Pericardium fibroblast (primary cell): ENCODE measurements at places on chromosomes 12 and 14. TPM values are rescaled to one million over a fixed set of nuclear protein-coding genes. Genes with fewer than 3 reads are reported as not detected.

Gene PTPRB
- 0.60 and 0.70 TPM in 2 replicates for total RNA-seq

Gene DEGS2
- total RNA-seq, result 0.09 and 0.58 TPM in 2 replicates

Gene IFNG
- total RNA-seq, result not detected in 2 replicates

Gene ST8SIA1
- total RNA-seq, result 0.93 and 1.4 TPM in 2 replicates

Gene RHEBL1
- 0.09 and 0.47 TPM in 2 replicates for total RNA-seq

Gene SYT10
- total RNA-seq, result not detected in 2 replicates

Gene KRT82
- total RNA-seq, result not detected in 2 replicates

Gene SPRYD3
- 12.2 and 17.6 TPM in 2 replicates for total RNA-seq

Gene INHBC
- total RNA-seq, result 0.09 TPM in 1 of 2 replicates, not detected in the other

Gene ITGB7
- total RNA-seq, result 0.17 TPM in 1 of 2 replicates, not detected in the other

Gene CCDC38
- not detected in 2 replicates for total RNA-seq

Gene NIN
- 13.3 and 34.0 TPM in 2 replicates for total RNA-seq

Gene DNAI7
- not detected in 2 replicates for total RNA-seq

Gene SERPINA5
- 0.47 TPM in 1 of 2 replicates, not detected in the other for total RNA-seq

Gene FLRT2
- total RNA-seq, result 31.5 and 80.2 TPM in 2 replicates

Gene MIP
- total RNA-seq, result not detected in 2 replicates

Gene MUCL1
- total RNA-seq, result not detected in 2 replicates

Gene SIRT4
- 0.35 and 2.0 TPM in 2 replicates for total RNA-seq

Gene PIANP
- total RNA-seq, result 0.12 TPM in 1 of 2 replicates, not detected in the other
